ENCODE measurements at places on chromosomes 4 and X.

DNA sequence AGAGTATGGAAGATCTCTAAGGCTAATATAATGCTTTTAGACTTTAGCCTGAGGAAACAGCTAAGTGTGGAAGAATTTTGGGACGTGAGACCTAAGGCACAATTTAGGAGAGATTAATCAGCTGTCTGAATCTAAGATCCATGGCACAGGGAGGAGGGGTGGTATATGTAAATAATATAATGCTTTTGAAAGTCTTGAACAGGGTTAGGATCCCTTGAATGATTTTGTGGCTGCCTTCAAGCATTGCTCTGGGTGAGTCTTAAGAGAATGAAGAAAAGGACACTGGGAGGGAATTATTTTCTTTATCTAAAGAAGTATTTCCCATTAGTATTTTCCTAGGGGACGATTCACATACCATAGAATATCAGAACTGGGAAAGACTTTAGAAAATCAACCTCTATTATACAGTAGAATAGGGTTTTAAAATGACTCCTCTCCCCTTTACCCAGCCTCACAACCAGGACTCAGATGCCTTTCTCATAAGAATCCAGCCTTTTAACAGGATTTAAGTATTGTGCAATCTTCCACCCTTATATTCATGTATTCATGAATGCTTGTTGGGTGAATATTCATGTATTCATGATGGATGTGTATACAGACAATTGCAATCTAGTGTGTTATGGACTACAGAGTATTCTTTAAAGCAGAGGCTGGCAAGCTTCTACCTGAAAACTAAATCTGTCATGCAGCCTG lies 664.2 kb upstream of the CPEB2 start:
- no peak for DNase-seq

- no peak for DNase-seq
Observed at GRCh38 chr4:95426455-95426854, 122.3 kb downstream of the UNC5C start.

GRCh38 chr4:620201-620600 lies 5.2 kb upstream of the PDE6B start:
- DNase-seq, result no peak

- DNase-seq, result no peak
Observed at GRCh38 chrX:140480765-140481164, 24.1 kb downstream of the SOX3 start.

DNA sequence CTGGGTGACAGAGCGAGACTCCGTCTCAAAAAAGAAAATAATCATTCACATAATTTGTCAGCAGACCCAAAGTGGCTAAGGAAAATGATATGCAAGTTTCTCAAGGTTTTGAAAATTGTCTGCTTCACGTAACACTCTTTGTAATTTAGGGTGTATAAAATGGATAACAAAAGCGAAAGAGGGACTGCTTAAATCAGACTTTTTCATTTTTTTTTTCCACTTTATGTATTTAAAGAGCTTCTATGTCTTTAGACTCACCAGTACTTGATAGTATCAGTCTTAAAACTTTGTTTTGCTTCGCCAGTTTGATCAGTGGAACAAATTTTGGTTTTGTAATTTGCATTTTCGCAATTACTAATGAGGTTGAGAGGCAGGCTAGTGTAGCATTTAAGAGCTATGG lies 34.6 kb downstream of the USP9X start:
- no peak for DNase-seq

- DNase-seq, result no peak
Observed at GRCh38 chr4:3811621-3812020, 45.4 kb downstream of the ADRA2C start.

- no peak for DNase-seq
Observed at GRCh38 chr4:3044870-3045819, 29.2 kb downstream of the HTT-AS start.

GRCh38 chr4:142265536-142265935 lies 580.6 kb downstream of the INPP4B start:
- no peak for DNase-seq

- no peak for DNase-seq
Observed at GRCh38 chr4:122360754-122361153, 18.1 kb upstream of the ADAD1 start.

- DNase-seq, result no peak
Observed at GRCh38 chrX:68692651-68693050, 45.2 kb downstream of the STARD8 start.

GRCh38 chrX:24241822-24242648 lies 71.8 kb downstream of the SUPT20HL2 start:
- DNase-seq, result peak; percentile 18

All from 8988T (cell line).